Activated T-cell treated with anti-CD3 and anti-CD28 coated beads, Interleukin-2, amount 50 U/mL, for 48 hours (primary cell): ENCODE measurements at places on chromosomes 4 and X.
A peak's percentile ranks its signal among the peaks of the same experiment; 100 is the strongest.

DNA sequence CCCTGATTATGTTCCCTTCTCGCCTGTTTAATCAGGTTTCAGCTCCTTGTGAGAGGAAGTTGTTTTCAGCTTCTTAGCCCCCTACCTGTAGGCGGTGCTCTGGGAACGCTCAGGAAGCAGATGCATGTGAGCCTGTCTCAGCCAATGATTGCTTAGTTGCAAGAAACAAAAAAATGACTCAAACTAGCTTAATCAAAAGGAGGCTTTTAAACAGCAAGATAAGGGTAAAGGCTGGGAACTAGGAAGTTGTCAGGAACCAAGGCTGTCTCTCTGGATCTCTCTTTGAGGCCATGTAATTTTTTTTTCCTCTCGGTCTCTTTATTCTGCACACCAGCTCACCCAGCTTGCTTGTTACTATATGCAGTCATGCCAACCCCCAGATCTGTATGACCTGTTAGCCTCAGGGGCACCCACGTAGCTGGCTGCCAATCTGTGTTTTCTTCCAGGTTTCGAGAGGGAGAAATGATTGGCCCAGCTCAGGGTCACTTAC is 109.1 kb downstream of the PTTG2 start:
- no peak for DNase-seq

DNA sequence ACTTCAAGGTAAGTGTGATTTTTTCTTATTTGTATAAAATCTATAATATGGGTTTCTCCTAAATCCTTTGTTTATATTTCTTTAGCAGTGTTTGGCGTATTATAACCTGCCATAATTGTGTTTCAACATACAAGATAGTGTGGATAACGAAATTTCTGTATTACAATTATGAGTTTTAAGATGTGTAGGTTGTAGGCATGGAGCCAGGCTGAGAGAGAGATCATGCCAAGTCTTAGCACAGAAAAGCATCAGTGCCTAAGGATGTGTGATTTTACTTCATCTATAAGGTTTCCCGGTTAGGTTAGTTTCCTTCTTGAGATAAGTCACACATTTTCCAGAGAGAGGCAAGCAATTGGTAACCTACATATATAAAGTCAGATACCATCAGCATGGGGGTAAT is 161.2 kb downstream of the RAPGEF2 start:
- no peak for DNase-seq

DNA sequence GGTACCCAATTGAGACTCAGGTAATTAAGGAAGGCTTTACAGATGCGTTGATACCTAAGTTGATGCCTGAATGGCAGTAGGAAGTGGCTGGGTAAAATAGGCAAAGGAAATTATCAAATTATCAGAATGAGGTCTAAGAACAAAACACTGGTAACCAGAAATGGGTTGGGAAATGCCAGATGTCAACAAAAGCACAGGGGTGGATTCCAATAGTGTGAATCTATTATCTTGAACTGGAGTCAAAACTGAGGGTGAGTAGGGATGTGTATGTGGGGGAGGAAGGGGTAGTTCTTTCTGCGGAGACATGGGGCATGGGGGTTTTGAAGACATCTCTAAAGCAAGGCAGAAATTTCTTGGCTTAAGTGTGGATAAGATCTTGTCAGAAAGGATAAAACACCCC is 16.0 kb upstream of the SEPTIN6 start:
- DNase-seq, result no peak

DNA sequence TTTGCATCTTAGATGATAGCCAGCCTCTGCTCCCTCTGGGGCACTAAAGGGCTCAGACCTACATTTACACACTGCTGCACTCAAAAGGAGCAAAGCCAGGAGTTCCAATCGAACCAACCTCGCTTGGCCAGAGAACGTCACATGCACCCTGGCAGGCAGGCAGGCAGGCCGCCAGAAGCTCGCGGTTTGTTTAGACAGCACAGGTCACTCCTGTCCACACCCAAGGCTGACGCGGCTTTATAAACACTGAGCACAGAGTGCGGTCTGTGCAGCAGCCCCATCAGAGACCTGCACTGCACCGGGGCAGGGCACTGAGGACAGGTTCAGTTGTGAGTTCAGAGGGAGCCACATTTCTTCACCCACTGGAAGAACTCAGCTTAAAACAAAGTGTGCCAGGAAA is 143.9 kb downstream of the BCOR start:
- no peak for DNase-seq

- no peak for DNase-seq
Observed at GRCh38 chr4:41396214-41396613, 139.5 kb downstream of the UCHL1 start.

DNA sequence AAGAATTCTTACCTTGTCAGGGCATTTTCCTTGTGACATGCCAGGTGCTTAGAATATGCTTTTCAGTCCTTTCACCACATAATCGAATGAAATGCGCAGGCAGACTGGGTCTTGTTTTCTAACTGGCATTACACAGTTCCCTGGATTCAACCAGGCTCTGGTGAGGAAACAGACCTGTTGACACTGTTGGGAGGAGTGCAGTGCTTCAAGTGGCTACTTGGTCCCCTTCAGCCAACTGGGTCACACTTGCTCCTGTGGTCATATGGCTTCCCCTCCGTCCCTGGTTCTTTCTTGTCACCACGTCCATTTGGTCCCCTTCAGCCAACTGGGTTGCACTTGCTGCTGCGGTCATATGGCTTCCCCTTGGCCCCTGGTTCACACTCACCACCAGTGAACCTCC is 9.7 kb downstream of the SMIM20 start:
- DNase-seq, result no peak

- no peak for DNase-seq
Observed at GRCh38 chr4:140659943-140660700, 91.4 kb upstream of the UCP1 start.

- DNase-seq, result no peak
Observed at GRCh38 chrX:87663421-87663820, 145.8 kb downstream of the KLHL4 start.

DNA sequence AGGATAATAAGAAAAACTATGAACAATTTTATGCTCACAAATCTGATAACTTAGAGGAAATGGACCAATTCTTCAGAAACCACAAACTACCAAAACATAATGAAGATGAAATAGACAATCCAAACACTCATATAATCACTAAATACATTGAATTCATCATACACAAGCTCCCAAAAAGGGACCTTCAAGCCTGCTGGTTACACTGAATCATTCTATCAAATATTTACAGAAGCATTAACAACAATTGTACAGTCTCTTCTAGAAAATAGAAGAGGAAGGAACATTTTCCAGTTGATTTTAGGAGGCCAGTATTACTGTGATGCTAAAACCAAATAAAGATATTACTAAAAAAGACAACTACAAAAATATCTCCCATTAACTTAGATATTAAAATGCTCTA is 88.3 kb downstream of the IL15 start:
- DNase-seq, result no peak

GRCh38 chr4:169010125-169011023 is at the start of gene CBR4:
CBR4 (minus strand) TSS chr4:169010255; CDS start chr4:169010089, 166 bp downstream.
- DNase-seq, result peak; percentile 94

DNA sequence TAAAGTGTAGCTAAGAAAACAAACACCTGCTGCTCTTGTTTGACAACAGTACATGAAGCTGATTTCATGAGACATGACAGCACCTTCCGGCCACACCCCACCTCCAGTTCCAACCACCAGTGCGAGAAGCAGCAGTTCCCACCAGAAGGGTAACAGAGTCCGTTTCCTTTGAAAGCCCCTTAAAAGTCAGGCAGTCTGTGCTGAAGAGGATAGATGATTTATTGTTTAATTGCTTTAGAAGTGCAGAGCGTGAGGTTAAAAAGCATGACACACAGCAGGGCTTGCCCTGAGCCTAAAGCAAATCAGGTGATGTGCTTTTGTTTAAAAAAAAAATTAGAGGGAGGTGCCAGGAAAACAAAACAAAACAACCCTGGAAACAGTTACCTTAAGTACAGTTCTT is 82.6 kb downstream of the HADH start:
- no peak for DNase-seq

DNA sequence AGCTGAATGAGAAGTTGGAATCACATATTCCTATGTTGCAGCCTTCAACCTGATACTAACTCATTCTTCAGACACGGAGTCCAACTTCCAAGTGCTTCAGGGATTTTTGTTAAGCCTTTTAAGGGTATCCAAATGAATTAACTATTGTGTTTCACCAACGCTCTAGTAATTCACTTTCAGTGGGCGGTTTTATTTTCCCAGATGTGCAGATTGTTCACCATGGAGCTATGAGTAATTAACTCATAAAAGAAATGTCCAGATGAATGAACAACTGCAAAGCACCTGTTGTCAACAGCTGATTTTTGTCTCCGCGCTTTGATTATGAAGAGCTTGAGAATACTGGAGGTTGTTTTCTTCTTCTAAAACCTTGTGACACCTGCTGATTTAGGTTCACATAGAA is 187.6 kb downstream of the CBR4 start:
- no peak for DNase-seq

- no peak for DNase-seq
Observed at GRCh38 chrX:136589966-136590365, 58.0 kb downstream of the VGLL1 start.

DNA sequence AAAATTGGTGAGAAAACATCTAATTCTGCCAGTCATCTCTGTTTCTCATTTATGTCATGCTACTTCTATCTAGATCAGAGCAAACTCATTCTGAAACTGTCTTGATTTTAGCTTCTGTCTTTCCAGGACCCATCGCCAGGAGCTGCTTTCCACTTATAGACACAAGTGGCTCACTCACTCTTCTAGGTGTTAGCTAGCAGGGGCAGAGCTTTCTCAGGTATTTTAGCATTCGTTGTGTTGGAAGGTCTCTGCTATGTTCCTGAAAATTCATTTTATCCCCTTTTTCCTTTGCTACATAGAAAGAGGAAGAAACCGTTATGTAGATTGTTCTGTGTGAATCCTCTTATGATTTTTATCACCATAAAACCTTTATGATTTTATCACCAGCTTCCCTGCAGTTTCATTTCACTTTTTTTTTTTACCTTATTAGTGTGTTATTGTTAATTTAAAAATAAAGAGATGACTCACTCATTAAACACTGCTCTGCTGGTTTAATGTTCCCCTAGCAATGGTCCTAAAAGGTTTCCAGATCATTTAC is 246.6 kb upstream of the AADAT start:
- no peak for DNase-seq

DNA sequence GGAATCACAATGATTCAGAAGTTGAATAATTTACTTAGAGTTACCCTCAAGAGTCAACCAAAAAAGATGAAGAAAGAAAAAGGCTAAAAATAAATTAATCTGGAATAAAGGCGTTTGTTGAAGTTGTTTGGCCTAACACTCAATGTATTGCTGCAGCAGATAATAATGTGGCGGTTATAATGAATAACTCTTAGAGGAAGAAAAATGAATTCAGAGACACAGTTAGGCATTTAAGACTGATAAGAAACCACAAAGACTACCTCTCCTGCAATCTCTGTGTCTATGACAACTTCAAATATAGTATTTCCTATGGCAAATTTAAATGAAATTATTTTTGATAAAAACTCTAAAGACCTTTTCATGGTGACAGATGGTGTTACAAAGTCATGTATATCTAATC is 1369.1 kb upstream of the AGA start:
- no peak for DNase-seq

DNA sequence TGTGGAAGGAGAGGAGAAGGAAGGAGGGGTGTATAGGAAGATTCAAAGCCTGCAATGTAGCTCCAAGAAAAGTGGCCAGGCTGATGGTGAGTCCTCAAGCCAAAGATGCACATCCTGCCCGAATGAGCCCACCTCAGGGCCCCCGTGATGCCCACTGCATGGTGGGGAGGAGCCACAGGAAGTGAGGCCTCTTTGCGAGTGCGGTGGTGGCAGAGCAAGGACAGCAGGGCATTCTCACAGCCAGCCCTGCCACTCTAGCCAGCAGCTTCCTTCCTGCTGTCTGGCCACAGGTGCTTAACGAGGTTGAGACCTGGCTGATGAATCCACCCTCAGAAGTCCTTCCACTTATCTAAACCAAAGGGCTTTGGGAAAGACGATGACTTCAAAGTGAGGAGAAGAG is 55.8 kb downstream of the BCOR start:
- no peak for DNase-seq

DNA sequence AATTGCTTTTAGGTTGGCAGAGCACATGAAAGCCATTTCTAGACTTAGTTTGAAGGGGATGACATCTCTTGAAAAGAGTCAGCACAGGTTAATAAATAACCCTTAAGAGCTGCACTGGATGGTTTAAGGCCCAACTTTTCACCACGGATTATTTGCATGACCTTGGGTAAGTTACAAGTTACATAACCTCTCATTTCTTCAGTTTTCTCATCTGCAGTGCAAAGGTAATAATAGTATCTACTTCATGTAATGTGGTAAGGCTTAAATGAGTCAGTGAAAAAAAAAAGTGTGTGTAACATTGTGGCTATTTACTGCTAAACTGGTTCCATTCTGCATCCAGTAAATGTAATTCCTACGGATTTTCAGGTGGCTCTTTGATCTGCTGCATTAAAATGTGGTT is 715.8 kb downstream of the CCSER1 start:
- DNase-seq, result no peak

DNA sequence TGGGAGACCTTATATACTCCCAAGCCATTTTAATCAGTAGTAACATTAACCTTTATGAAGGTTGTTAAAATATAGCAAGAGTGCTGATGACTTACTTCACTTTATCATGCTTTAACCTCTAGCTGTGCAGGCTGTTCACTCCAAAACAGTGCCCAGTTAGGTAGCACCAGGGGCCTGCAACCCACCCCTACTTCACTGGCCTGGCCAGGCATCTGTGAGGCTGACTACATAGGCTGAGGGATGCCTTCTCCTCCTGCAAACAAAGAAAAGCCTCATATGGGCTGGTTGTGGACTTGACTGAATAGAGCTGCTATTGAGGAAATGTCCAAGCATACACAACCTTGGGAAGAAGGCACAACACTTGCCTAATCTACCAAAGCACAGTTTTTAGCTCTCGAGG is 172.8 kb downstream of the SHROOM3 start:
- DNase-seq, result no peak

DNA sequence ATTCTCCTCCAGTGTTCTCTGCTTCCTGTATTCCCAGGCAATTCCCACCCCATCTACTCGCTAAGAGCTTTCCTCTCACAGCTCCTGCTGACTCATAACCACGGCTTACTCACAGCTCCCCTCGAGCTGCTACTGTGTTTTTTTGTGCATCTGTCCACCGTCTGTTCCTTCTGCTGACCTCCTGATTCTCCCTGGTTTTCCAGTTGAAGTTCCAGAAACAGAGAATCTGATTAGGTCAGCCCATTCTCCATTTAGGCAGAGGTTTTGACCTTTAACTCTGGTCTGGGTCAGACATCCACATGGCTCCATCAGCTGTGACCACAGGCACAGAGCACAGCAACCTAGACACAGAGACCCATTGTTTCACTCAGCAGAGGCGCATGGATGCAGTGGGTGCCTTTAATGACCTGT is 5.5 kb upstream of the SMIM20 start:
- DNase-seq, result no peak

- no peak for DNase-seq
Observed at GRCh38 chr4:168408620-168409019, 71.7 kb downstream of the DDX60L start.

DNA sequence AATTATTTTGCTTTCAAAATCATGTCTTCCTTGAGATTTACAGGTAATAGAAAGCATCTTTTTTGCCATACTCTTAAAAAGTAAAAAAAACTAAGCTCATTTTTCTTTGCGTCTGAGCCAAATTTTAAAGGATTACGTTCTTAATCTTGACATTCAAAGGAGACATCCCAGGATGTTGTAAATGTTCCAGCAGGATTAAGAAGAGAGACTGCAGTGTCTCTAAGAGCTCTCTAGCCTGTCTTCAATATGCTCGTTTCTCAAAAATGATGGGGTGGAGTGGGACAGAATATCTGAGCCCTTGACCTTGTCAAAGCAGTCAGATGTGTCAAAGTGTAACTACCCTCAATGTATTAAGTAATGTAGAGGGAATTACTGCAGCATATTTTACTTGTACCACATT is 363.3 kb downstream of the PCDH7 start:
- no peak for DNase-seq

GRCh38 chr4:38136604-38137003 is 176.4 kb downstream of the PTTG2 start:
- no peak for DNase-seq
